ENCODE measurements at places on chromosomes 4 and X. TPM values are rescaled to one million over a fixed set of nuclear protein-coding genes. Genes with fewer than 3 reads are reported as not detected.

Gene RASL11B
- total RNA-seq, result 5.6 TPM

DNA sequence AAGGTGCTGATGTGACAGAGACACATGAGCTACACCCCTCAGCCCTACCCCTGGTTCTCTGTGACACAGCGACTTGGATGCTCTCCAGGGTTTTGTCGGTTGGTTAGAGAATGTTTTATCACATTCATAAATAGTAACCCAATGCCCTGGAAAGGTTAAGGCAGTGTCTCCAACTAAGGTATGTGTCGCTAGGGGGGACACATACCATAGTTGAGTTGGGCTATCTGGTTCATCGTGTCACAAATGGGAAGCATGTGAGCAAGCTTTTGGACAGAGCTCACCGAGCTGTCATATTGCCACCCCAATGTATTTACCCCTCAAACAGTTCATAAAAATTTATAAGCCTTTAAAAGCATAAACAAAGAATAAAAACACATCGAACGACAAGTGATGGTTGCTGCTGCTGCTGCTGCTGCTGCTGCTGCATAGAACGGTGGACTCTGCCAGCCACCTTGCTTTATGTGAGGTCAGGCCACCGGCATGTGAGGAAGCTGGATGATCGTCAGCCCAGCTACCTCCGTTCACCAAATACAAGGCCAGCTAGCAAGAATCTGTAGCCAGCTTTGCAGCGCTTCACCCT, 55.9 kb downstream of the STOX2 start:
- DNase-seq, result no peak

- no peak for DNase-seq
Observed at GRCh38 chr4:158714937-158715336, 8.3 kb downstream of the PPID start.

GRCh38 chrX:31236231-31236630, 164.4 kb upstream of the FTHL17 start:
- no peak for DNase-seq

Gene NAA10
- total RNA-seq, result 87.3 TPM

Gene XG
- total RNA-seq, result 5.9 TPM

DNA sequence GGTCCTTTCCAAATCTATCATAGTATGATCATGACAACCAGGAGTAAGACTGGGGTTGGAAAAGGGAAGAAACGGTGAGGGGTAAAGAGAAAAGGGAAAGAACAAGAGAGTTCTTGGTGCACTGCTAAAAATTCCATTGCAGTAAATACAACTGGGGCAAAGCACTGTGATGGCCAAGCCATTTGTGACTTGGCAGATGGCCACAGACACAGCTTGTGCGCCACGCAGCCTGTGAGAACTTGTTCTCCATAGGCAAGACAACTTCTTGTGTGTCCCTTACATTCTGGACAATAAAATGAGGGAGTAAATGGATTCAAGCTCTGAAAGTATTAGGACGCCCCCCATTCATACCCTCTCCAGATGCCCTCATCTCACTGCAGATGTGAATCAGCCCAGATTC, 10.9 kb downstream of the MFAP3L start:
- peak; percentile 79 for DNase-seq

DNA sequence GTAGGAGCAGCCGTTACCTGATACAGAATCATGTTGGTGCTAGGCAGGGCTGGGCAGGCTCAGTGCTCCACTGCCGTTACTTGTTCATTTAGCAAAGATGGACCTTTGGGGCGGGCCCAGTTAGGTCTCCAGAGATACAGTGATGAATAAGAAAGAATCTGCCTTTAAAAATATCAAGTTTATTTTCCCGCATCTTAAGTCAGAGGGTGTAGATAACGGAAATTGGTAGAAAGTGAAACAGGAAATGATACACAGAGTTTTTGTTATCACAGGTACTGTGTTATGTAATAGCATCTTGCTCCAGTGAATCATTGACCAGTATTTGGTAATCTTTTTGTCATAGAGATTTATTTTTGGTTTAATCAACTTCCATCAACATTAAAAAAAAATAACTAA, 5.5 kb downstream of the TMEM131L start:
- no peak for DNase-seq

Gene CWH43
- total RNA-seq, result not detected

GRCh38 chr4:181204109-181204508, 1039.1 kb upstream of the TENM3 start:
- DNase-seq, result no peak

DNA sequence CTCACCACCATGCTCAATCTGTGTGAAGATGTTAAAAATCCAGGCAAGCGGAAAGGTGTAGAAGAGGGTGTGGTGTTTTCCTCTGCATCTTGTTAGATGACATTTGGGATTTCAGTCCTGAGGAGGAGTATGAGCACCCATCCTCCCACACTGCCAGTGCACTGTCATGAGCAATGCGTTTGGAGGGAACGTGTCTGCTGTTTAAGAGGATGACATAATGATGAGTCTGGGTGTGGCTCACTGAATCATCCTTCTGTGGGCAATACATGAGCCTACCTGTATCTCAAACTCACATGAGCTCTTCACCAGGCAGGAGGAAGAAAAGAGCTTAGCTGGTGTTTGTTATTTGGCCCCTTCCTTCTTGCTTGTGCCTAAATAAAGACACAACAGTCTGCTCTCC, 67.9 kb upstream of the ARX start:
- no peak for DNase-seq

- no peak for DNase-seq
Observed at GRCh38 chr4:154911097-154911496, 130.0 kb downstream of the RBM46 start.

DNA sequence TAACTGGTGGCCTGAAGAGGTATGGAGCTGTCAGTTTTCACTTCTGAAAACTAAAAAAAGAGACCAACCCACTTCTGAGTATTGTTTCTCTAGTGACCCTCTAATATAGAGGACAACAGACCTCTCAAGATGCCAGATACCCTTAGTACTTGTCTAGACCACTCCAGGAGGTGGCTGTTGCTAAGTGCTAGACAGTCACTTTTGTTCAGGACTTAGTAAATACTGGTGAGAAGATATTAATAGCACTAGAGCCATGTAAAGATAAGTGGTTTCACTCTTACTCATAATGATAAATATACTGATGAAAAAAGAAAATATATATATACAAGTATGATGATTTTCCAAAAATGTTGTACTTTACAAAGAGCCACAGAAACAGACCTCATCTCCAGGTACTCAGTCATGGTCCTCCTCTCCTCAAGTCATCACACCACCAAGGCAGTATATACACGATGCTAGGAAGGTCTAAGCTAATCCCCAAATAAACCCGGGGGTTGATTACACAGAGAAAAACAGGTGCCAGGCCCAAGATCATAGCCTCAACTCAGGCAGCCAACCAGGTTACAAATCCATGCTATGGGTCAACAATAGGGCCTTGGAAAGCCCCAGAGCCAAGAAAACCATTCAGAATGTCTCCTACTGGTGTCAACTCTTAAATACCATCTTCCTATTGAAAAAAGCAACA, 66.9 kb downstream of the ARHGEF9 start:
- no peak for DNase-seq

Gene BEX4
- 39.6 TPM for total RNA-seq

Gene GPR143
- not detected for total RNA-seq

Gene PCDH19
- 4.2 TPM for total RNA-seq

All from aorta (tissue), 5 donors.